Esophagus muscularis mucosa (tissue), 4 donors: ENCODE measurements at places on chromosomes 7 and 10. TPM values are rescaled to one million over a fixed set of nuclear protein-coding genes. Genes with fewer than 3 reads are reported as not detected.

The SYCE1 gene
- total RNA-seq = 0.50 TPM

The RPP38 gene
- 9.8 TPM for total RNA-seq

The SEMA4G gene
- 0.66 TPM for total RNA-seq

The COL28A1 gene
- 15.1 TPM for total RNA-seq

The RSPH10B2 gene
- total RNA-seq = 0.26 TPM

The NPY gene
- 26.7 TPM for total RNA-seq

The CCNY gene
- total RNA-seq = 52.0 TPM

The POLR1F gene
- 17.7 TPM for total RNA-seq

GRCh38 chr10:86693721-86694369, 25.5 kb downstream of the LDB3 start:
- no peak for DNase-seq

DNA sequence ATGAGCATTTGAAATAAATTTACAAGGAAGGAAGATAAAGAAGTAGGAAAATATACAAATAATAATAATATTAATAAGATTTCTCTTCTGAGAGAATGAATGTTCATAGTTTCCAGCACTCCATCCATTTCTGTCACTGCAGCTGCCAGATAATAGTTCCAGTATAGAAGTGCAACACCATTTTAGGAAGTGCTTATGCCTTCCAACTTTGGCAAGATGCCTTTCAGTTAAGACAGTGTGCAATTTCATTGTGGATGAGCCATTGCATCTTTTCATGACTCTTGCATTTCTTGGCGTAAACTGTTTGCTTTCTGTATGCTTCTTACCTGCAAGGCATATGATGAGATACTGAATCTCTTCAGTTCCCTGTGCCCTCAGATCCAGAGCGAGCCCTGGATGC, 185.0 kb downstream of the PDE1C start:
- no peak for DNase-seq

- DNase-seq = no peak
Measured at GRCh38 chr7:35556515-35557471, 138.1 kb downstream of the HERPUD2 start.

DNA sequence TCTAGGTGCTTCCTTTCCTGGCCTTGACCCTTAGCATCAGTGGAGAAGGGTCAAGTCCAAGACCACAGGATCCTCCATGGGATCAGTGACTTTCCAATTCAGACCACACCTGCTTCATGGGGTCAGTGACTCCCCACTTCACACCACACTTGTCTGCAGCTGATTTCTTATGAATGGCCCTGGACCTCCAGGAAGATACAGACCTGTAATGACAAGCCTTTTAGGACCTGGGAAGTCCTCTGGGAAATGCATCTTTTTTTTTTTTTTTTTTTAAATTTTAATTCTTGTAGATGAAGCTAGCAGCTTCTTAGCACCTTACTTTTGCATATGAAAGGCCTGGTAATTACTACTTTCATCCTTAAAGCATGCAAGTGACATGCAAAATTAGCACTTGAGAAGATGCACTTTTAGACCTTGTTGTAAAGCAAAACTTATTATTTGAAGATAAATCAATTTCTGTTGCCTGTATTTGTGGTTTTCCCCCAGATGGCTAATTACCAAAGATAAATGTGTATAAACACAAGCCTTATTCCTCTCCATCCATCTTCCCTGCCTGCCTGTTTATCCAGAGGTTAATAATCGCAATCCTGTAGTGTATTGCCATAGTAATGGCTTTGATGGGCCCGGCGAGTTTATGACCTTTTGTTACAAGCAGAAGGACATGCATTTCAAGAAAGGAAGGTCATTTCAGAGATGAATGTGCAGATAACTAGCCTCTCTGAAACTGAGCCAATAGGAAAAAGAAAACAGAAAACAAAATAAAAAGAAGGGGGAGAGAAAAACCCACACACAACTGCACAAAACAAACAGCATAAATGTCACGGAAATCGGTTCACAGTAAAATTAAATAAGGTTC, 1018.7 kb downstream of the TYW1 start:
- DNase-seq = no peak

DNA sequence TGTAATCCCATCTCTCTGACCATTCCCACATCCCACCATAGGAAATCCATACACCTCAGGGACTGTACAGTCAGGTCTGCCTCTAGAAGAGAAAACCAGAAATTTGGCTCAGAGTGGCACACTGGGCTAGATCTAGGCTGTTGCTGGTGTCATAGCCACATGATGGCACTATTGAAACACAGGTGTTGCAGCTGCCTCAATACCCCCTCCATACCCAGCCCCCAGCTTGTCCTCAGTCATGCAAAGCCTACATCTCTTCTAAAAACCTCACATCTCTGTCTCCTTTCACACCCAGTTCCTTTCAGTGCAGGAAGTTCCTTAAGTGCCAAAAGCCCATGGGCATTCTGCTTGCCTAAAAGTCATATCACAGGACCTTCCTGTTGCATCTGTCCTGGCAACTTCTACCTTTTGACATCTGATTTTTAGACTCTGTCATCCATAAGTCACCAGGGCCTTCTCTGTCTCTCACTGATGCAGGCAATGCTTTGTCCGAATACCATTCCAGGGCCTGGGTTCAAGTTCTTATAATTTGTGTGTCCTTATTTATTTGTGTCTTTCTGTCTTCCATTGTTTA, 27.0 kb upstream of the HIBADH start:
- DNase-seq = no peak

DNA sequence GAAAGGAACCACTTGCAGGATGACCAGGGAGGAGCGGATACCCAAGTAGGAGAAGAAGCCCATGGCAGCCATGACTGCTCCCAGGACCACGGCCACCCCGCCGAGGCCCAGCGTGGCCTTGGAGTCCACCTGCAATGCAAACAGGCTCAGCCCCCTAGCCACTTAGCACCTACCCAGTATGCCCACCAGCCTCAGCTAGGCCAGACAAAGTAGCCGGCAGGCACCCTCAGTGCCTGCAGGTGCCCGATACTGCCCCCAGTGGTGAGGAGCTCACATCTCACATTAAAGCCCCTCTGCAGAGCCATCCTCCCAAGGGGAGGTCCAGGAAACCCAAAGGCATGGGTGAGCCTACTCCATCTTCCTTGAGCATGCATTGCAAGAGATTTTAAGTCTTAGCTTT, 6.6 kb downstream of the NPC1L1 start:
- no peak for DNase-seq

DNA sequence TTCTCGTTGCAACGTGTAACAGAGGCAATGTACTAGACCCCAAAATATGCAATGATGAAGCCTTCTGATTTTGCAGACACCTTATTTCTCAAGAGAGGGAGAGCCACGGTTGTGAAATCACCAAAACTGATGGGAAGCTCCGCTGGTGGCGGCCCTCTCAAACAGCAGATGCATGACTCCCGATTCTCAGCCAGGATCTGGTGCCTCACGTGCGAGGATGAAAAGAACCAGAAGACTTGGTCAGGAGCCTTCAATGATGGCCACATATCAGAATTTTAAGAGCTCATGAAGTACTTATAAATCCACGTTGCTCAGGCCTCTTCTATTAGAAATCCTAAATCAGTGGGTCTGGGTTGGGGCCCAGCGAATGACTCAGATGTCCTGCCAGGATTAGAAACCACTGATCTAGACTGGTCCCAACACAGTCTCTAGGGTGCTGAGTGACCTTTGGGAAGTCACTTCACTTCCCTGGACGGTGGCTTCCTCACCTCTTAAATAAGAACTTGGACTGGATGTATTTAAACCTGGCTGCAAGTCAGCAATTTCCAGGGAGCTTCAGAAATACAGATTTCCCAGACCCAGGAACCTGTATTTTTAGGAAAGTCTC, 41.9 kb upstream of the FAM180A start:
- no peak for DNase-seq

- no peak for DNase-seq
Measured at GRCh38 chr10:86190291-86190690, 176.3 kb downstream of the GRID1 start.

GRCh38 chr7:28135760-28136159, 44.8 kb downstream of the JAZF1 start:
- no peak for DNase-seq

GRCh38 chr10:29692121-29692539, 57.4 kb upstream of the SVIL start:
- peak; percentile 45 for DNase-seq

- no peak for DNase-seq
Measured at GRCh38 chr7:25093268-25093826, 31.7 kb downstream of the CYCS start.

DNA sequence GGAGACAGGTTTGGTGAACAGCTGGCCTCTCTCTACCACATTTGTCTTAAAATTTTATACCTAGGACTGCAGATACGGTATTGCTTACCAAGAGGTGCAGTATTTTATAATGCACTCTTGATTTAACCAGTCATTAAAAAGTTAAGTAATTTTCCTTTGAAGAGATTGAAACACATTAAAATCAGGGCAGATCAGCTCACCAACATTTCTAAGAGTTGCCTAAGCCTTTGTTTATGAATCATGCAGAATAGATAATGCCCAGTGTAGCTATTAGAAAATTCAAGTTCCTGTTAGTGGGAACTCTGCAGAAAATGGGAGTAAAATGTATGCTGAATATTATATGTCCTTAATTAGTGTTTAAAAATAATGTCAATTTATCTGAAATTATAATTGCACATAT, 140.2 kb upstream of the PRPS1L1 start:
- no peak for DNase-seq

- no peak for DNase-seq
Measured at GRCh38 chr7:139693651-139694388, 84.0 kb downstream of the HIPK2 start.

DNA sequence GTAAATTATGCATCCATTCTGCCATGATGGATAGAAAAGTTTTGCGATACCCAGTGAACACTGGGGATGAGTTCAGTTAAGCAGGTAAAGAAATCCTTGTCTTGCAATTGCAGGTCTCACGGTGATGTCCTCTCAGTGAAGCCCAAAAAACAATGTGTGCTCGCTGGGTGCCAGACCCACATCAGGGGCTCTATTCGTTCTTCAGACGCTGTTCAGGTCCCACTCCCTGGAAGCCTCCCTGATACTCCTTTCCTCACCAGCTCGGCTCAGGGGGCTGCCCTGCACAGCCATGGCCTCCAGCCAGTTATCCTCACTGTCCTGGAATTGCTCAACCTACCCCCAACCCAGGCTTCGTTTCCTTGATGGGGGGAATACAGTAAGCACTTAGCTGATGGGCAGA, 323.5 kb downstream of the ADARB2 start:
- no peak for DNase-seq

DNA sequence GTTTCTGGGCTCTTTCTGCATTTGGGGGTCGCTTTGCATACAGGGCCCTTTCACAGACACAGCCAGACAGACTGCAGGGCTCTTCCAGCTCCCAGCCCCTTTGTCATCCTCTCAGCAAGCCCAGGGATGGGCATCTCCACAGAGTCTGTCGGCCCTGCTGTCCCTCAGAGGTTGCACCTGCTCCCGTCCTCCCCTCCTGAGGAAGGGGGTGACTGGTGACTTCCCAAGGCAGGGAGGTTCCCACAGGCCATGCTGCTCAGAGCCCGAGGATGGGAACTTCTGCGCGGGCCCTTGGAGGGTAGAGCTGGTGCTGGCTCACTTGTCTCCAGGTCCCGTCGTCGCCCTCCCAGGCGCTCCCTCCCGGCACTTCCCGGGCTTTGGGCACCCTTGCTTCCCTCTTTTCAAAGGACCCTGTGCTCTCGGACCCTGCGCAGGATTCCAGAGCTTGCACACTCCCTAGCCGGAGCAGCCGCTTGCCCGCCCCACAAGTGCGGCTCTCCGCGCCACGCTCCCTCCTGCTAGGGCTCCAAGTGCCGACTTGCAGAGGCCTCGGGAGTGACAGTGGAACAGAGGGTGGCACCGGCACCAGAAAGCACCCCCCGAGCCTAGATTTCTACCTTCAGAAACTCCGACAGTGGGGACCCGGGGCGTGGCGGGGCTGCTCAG, 152.5 kb downstream of the PRKAG2 start:
- DNase-seq = no peak

- no peak for DNase-seq
Measured at GRCh38 chr10:75250934-75251333, 15.2 kb upstream of the COMTD1 start.

- DNase-seq = no peak
Measured at GRCh38 chr7:79622781-79623180, 169.3 kb upstream of the MAGI2 start.

- DNase-seq = no peak
Measured at GRCh38 chr10:60096761-60097513, 190.6 kb upstream of the CCDC6 start.

DNA sequence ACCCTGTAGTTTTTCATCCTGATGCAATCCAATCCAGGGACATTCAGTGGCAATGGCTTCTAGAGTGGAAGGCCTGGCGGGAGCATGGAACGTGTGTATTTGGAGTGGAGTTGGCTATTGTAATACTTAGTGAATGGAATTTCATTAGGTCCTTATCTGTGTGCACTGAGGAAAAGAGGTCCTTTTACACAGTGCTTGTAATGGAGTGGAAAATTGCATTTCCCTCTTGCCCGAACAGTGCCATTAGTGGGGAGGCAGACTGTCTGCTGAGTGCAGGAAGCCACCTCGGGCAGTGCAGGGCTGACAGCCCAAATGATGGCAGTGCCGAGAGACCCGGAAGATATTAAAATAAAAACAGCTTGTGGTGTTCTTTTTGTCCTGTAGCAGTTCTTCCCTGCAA, 786.6 kb downstream of the LRMDA start:
- no peak for DNase-seq

- DNase-seq = no peak
Measured at GRCh38 chr7:47195641-47196040, 386.3 kb downstream of the TNS3 start.

DNA sequence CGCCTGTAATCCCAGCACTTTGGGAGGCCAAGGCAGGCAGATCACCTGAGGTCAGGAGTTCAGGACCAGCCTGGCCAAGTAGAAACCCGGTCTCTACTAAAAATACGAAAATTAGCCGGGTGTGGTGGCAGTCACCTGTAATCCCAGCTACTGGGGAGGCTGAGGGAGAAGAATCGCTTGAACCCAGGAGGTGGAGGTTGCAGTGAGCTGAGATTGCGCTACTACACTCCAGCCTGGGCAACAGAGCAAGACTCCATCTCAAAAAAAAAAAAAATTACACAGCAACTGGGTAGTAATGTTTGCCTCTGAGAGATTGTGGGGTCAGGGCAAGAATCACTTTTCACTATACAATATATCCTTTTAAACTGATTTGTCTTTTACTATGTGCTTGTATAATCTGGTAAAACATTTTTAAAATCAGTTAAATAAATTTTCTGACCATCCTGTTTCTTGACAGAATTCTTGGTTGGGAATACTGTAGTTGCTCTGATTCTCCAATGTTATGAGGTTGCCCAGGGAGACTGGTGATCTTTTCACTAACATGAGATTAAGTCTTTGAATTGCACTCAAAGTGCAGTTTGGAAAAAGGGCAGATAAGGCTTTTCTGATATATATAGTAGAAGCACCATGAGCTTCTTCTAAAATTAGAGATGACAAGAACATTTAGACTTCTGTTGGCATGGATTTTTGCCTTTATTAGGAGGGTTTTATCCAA, 1.5 kb downstream of the ENTPD7 start:
- no peak for DNase-seq
